Fibroblast of skin of abdomen (primary cell): ENCODE measurements at places on chromosomes 7 and 10.

GRCh38 chr7:101699881-101700823 lies 71.1 kb upstream of the MYL10 start:
- DNase-seq: no peak

DNA sequence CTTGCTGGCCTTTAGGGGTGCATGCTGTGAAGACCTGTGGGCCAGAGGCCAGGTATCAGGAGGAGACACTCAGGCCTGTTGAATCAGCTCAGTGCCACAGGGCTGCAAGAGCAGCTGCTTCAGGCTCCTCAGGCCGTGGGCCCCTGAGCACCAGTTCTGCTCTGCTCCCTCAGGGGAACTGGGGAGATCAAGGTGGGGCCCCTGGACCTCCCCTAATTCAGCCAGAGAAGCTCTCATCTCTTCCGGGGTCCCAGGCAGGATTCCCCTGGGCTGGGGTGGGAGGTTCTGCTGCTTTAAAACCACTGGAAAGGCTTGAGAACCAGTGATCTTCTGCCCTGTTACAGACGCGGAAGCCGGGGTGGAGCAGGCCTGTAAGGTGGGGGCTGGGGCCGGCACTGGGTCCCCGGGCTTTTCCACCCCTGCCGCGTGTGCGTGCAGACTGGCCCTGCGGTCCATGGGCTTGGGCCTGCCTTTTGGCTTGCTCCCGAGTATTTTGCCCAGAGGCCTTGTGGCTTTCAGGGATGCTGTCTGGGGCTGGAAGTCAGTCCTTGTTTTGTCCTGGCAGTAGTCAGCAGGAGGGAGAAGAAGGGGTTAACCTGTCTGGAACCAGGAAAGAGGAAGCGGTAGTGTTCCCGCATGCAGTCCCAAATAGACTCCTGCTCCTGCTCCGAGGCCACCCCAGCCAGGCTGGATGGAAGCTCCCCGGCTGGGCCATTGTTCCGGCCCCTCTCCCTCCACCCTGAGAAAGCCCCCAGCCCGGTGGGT lies 74.3 kb downstream of the LHPP start:
- no peak for DNase-seq

- DNase-seq: no peak
Measured at GRCh38 chr10:108003576-108003975, 839.1 kb upstream of the SORCS1 start.

- DNase-seq: no peak
Measured at GRCh38 chr7:158167373-158167772, 420.2 kb downstream of the PTPRN2 start.

- DNase-seq: no peak
Measured at GRCh38 chr10:5611899-5612680, 54.3 kb downstream of the ASB13 start.

- no peak for DNase-seq
Measured at GRCh38 chr10:34495938-34496337, 319.2 kb downstream of the PARD3 start.

- DNase-seq: no peak
Measured at GRCh38 chr10:6838118-6838517, 258.0 kb upstream of the PRKCQ start.

DNA sequence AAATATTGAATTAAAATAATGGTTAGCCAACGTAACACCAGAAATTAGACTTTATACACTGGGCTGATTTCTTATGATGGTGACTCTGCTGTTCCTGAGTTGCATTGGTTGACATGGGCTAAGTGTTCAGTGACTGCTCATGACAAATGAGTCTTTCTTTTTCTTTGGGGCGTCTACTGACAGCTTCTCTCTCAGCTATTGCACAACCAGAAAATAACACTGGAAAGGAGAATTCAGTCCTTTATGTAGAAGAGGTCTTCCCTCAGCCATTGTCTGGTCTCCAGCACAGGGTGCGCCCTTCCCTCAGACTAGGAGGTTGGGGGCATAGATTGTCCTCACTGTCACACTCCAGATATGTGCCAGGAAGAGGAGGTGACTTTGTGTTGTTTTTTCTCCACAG lies 21.6 kb downstream of the PNLIP start:
- DNase-seq: no peak

- peak; percentile 3 for DNase-seq
Measured at GRCh38 chr10:94500063-94500462, 45.5 kb upstream of the HELLS start.

DNA sequence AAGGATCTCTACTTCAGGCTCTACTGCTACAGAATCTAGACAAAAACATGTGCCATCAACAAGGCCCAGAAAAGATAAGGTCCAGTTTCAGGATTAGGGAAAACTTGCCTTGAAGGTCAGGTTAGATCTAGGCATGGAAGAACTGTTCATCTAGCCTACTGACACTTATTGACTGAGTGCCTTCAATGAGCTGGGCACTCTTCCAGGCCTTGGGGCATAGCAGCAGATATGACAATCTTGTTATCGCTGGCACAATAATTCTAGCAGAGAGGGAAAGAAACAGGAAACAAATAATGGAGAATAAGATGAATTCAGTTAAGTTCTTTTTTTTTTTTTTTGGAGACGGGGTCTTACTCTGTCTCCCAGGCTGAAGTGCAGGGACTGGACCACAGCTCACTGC lies 71.6 kb downstream of the ADCYAP1R1 start:
- DNase-seq: no peak

- no peak for DNase-seq
Measured at GRCh38 chr7:158266817-158267741, 320.5 kb downstream of the PTPRN2 start.

DNA sequence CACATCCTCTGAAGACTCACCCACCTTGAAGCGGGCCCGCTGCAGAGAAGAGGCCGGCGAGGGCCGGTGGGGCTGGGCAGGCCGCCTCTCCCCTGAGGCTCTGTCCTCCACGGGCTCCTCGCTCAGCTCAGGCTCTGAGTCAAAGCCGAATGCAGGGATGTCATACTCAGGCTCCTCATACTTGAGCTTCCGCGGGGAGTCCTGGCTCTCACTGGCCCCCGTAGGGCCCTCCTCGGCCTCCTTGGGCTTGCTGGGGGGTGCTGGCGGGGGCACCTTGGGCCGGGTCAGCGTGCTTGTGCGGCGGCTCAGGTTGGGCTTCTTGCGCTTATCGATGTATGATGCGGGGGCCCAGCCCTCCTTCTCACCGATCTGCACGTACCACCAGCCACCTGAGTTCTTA lies 109.9 kb downstream of the NEURL1 start:
- no peak for DNase-seq

DNA sequence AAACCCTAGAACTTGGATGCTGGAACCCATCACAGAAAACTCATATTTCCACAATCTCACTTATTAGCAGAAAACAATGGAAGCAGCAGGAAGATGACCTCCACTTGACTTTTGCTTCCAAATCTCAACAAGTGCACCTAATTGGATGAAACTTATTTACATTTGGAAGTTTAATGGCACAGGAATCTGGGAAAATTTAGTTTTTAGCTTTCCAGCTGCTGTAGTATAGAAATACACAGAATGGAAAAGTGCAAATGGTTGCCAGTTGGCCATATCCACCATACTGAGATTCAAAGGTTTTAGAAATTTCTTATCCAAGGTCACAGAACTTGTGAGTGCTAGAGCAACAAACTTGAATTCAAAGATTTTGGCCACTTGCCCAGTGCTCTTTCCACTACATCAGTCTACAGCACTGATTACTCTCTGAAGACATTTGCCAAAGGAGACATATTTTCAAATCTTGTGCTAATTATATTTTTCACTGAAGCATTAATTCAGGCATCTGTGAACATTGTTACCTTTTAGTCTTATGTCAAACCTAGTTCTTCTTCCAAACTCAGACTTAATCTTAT lies 9.3 kb upstream of the AHR start:
- DNase-seq: peak; percentile 22

DNA sequence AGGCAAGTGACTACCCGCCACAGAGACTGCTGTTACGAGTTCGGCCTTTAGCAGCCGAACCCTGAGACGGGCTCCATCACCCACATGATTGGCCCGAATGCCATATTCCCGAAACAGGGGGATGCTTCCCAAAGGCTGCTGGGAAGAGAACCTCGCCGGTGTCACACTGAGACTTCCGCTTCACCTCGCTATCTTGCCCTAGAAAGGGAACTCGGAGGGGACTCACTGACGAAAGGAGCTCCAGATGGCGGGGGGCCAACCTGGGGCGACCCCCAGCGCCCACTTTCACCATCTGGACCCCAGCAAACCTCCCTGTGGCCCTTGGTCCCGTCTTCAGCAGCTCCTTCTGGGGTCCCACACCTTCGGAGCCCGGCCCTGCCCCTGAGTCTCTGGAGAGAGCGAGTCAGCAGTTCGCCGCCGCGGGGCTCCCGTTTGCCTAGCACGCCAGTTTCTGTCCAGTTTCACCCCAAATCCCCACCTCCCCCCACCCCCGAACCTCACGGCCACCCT lies 529 bp downstream of the HPS1 start:
- peak; percentile 17 for DNase-seq

DNA sequence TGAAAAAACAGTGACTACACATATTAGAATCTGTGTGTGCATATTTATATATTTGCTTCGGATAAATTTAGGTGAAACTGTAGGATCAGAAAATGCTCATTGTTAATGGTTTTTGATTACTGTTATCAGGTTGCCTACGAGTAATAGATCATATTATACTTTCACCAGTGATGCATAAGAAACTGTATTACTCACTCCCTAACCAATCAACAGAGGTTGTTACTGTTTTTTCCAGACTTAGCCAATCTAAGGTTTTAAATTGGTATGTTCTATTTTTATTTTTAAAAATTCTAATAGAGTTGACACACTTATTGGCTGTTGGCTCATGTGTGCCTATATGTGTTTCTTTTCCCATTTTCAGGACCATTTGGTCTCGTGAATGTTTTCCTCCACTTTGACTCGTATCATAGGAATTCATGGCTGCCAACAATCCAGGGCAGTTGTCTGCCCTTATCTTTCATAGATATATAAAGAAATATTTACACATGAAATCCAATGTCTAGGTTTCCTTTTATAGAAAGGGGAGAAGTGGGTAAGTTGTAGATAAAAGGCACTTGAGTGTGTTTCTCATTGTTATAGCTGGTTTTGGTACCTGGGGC lies 59.2 kb downstream of the ANLN start:
- DNase-seq: peak; percentile 46

GRCh38 chr7:47335557-47336471 lies 246.1 kb downstream of the TNS3 start:
- DNase-seq: peak; percentile 58

DNA sequence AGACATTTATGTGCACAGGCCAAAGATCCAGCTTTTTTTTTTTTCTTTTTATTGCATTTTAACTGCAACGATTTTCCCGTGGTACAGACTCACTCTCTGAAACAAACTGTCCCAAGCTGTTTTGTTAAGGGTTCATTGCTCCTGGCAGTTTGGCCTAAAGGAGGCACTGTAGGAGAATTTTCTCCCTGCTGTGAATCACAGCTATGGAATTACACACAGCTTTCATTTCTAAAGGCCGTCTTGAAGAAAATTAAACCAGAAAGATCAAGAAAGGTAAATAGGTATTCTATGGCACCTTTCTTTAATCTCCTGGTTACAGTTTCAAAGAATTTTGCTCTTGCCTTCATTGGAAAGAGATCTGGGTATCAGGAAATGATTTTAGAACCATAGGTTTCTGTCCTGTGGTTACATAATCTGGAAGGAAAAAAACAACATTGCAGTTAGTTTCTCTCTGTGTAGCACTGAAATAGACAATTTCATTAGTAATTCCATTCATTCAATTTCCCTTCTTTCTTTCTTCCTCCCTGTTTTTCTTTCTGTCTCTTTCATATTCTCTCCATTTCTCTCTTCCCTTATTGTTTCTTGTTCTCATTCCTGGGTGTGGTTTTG lies 51.2 kb downstream of the PDK4 start:
- DNase-seq: peak; percentile 29

GRCh38 chr10:101158459-101159058 lies 27.5 kb downstream of the TLX1 start:
- no peak for DNase-seq

- no peak for DNase-seq
Measured at GRCh38 chr7:21352540-21353387, 75.1 kb upstream of the SP4 start.

DNA sequence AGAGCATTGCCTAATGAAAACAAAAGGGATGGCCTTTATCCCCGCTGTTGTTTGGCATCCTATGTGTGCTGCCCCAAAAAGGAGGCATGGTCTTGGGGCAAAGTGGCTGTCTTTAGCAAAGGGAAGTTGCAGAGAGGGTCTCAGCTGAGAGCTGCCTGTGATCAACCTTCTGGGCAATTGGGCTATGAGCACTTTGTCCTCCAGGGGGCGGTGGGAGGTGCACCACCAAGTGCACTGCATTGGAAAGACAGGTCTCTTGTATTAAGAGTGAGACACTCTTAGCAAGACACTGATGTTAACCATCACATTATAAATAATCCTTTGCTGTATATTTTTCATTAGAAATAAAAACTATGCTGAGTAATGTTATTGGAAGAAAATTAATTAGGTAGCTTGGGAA lies 314.8 kb downstream of the POM121L12 start:
- no peak for DNase-seq

DNA sequence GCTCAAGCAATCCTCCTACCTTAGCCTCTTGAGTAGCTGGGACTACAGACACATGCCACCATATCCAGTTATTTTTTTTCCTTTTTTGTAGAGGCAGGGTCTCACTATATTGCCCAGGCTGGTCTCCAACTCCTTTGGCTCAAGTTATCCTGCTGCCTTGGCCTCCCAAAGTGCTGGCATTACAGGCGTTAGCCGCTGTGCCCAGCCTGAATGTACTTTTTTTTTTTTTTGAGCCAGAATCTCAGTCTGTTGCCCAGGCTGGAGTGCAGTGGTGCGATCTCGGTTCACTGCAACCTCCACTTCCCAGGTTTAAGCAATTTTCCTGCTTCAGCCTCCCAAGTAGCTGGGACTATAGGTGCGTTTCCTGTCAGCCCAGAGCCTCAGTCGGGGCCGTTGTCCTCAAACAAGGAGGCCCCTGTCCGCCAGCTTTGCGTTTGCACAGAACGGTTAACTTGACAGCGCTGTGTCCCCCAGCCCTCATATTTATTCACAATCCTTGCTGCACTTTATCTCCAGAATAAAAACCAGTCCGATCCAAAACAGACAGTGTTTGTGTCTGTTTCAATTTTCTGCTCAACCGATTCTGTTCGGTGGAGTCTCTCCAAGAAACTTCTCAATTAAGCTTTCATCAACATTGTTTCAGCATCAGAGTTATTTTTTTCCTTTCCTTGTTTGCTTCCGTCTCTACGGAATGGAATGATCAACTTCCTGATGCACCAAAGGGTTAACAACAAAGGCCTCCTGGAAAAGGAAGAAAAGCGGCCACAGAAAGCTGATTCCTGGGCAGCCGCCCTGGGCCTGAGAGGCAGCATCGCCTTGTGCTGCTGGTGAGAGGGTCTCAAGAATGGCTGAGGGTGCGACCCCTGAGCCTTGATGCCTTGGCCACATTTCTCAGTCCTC lies 64.5 kb downstream of the PDIA4 start:
- no peak for DNase-seq
